ENCODE measurements at places on chromosomes 7 and 10. TPM values are rescaled to one million over a fixed set of nuclear protein-coding genes. Genes with fewer than 3 reads are reported as not detected.

DNA sequence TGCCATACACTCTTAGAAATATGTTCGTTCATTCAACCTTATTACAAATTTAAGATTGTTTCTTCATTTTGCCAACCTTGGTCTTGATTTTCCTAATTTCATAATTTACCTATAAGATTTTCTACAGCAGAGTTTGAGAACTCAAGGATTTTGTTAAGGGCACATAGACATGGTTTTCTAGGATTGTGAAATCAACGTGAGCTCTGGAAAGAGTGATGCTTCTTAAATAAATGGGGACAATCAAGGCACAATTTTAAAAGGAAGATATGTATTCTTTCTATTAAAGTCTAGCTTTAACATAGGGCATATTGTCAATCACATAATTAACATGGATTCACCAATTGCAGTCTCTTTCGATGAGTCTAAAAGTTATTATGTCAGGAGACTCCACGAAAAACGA, 174.2 kb upstream of the PHF14 start:
- no peak overlapping the region for H3K27ac ChIP-seq
- H3K4me1 ChIP-seq = no peaks in the 10 kb centered on the region
- no peak overlapping the region for H3K4me3 ChIP-seq
- DNase-seq = no peak

DNA sequence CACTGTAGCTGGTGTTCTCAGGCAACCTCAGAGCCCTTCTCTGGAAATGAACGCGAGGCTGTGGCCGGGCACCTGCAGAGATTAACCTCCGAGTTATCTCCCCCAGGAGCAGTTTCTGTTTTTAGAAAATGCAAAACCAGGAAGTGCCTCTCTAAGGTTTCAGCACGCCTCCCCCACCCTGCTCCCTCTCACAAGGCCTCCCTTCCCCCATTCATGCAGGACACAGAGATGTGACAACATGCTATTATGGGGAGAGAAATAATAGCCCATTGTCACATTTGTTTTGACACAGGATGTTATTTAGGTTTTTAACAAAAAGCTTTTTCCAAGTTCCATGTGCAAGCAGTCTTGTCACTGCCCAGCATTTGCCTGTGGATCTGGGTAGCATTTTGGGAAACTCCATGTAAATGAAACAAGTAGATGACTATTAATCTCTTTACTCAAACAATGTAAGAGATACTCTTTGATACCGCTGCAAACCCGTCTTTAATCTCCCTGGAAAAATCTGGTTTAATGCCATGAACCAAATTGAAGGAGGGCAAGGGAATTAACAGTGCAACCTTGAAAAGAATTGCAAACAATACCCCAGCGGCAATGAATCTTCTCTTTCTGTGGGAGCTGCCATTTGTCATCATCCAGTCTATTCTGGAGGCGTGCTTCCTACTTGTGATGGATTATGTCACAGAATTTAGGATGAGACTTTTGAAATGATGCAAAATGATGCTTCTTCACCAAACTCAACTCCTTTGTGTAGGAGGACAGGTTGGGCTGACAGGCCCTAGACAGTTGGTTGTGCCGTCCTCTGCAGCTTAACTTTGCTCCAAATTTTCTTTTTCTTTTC, 86.5 kb upstream of the NMT2 start:
- peak overlapping the region; percentile 94 for H3K4me3 ChIP-seq

- H3K4me1 ChIP-seq = peaks cover 89% of the 10 kb centered on the region
- DNase-seq = peak; percentile 46
- H3K4me3 ChIP-seq = no peak overlapping the region
- H3K27ac ChIP-seq = peak overlapping the region; percentile 74
These were observed 30.6 kb downstream of the TSPAN14 start for GRCh38 chr10:80484676-80485075.

GRCh38 chr10:112817981-112818777, 131.9 kb upstream of the TCF7L2 start:
- H3K4me3 ChIP-seq = no peak overlapping the region
- H3K36me3 ChIP-seq = no peaks in the 10 kb centered on the region
- no peak for DNase-seq
- no peak overlapping the region for H3K27ac ChIP-seq

- H3K36me3 ChIP-seq = no peaks in the 10 kb centered on the region
- no peaks in the 10 kb centered on the region for H3K4me1 ChIP-seq
- H3K27me3 ChIP-seq = no peaks in the 10 kb centered on the region
- H3K27ac ChIP-seq = no peak overlapping the region
These were observed 73.4 kb upstream of the BTBD16 start for GRCh38 chr10:122197611-122198222.

The CYP3A7 gene
- not detected for total RNA-seq

The ACSM6 gene
- not detected for total RNA-seq
